Esophagus mucosa (tissue), 1 donor: ENCODE measurements at places on chromosomes 2 and 18.

GRCh38 chr2:45859682-45860081, 208.2 kb downstream of the PRKCE start:
- no peak for ATAC-seq

DNA sequence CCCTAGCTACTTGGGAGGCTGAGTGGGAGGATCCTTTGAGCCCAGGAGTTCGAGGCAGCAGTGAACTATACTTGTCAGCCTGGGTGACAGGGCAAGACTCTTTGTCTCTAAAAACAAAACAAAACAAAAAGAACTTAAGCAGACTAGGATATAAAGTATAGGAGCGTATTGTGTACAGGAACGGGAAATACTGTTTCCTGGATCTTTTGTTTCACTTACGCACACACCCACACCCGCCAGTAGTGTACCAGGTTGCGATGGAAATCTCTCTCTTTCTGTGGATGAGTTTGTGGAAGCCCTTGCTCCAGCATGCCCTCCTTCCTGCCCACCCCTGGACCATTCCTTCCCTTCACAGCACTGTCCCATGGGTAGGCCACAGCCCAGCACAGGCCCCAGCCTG, 136.3 kb downstream of the RPIA start:
- peak; percentile 39 for ATAC-seq

- no peak for ATAC-seq
These were observed 28.4 kb downstream of the FAM98A start for GRCh38 chr2:33570681-33571080.

- no peak for ATAC-seq
These were observed 333.0 kb upstream of the SLC14A2 start for GRCh38 chr18:45282101-45282812.

GRCh38 chr2:65026704-65027464, 29.3 kb upstream of the CEP68 start:
- no peak for ATAC-seq

- ATAC-seq: no peak
These were observed 196.6 kb upstream of the SALL3 start for GRCh38 chr18:78782951-78783563.

DNA sequence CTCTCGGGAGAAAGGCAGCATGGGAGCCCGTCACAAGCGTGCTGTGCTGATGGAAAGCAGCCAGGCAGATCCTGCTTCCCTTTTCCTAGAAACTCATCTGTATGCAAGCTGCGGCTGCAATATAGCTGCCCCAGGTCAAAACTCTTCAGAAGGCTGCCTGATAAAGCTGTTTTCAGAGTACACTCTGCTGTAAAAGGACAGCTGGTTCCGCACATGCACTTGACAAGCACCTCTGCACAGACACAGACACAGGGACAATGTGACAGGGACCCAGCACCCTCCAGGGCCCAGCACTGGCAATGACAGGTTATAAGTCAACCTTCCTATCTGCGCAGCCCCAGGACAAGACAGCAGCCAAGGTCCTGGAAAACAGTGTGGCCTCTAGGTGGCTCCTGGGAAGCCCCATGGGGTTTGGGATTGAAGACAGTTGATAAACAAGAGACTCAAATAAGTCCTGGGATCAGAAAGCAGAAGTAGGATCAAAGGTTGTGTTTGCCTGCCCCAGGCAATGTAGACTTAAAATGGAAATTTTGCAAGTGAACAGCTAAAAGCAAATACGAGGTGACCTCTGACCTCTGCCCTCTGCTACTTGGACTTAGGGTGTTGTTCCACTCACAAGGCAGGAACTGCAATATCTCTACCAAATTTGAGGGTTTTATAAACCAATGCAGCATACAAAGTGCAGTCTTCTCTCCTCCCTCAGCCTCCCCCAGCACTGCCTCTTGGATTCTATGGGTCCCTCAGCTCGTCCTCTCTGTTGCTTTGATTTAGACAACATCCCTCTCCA, 16.9 kb downstream of the SLC66A2 start:
- no peak for ATAC-seq

DNA sequence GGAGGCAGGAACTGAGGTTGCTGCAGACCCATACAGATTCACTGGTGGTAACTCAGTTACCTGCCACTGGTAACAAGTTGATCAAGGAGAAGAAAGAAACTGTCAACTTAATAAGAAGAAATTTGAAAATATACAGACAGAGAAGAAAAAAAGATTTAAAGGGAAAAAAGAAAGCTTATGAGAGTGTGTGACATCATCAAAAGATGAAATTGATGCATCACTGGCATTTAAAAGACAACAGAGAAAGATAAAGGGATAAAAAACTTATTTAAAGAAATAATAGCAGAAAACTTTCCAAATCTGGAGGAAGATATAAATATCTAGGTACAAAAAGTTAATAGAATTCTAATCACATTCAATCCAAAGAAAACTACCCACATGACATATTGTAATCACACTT, 1003.2 kb downstream of the TDRD15 start:
- ATAC-seq: no peak

GRCh38 chr18:48265328-48265727, 143.9 kb downstream of the ZBTB7C start:
- ATAC-seq: no peak

DNA sequence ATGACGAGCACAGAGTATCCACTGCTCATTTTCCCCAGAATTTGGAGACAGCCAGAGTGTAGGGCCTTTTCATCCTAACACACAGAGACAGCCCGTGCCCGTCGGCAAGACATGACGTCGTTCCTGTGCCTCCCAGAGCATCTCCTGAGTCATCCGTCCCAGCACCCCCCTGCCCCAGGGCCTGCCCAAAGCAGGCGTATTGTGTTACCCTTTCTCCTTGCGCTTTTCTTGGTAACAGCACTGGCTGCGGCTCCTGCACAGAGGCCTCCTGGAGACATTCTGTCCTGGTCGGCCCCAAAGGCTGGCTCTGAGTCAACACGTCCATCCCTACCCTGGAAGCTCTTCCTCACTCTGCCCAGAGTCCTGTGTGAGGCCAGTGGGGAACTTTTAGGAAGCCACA, 217.1 kb downstream of the KLHL29 start:
- ATAC-seq: peak; percentile 41

- no peak for ATAC-seq
These were observed 164.9 kb downstream of the GFPT1 start for GRCh38 chr2:69221960-69222751.

GRCh38 chr2:45690231-45690630, 38.8 kb downstream of the PRKCE start:
- ATAC-seq: no peak

GRCh38 chr18:69840001-69840400, 107.7 kb downstream of the CD226 start:
- ATAC-seq: no peak

DNA sequence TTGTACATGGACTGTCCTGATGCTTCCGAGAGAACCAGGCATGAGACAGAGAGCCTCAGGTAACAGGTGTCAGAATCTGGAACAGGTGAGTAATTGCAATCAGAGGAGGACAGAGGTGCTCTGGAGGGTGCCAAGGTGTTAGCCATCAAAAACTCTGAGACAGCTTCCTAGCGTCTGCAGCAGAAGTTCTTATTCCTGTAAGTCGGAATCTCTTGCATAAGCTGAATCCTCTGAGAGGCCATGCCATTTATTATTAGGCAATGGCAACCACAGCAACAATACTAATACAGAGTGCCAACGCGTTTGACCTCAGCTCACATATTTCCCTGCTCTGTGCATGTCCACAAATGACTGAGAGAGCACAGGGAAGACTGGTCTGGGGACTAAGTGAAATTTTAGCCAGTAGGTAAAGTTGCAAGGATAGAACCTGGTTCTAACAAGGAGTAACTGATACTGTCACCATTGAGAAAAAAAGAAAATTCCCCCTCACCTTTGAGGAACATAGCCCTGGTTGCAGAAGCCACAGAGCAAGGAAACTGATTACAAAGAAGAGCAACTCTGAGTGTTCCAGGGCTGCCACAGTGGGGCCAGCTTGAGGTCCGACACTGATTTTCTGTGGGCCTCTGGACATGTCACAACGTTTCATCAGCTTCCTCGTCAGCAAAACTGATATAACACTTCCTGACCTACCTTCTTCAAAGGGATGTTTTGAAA, 55.1 kb upstream of the ACSL3 start:
- ATAC-seq: peak; percentile 93

DNA sequence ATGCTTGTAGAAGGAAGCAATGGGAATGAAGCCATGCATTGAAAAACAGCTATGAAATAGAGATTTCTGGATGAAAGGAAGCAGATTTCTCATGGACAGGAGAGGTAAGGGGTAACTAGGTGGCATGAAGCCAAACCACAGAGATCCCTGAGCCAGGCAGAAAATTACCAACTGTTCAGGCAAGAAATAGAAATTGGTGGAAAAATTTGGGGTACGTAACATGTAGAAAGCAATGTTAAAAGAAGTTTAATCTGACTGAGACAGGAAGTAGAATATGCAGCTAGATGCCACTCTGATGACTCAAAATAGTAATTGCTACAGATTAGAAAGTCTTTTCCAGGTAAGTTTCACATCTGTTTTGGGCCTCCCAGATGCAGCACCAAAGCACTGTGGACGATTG, 928.5 kb upstream of the CELF4 start:
- ATAC-seq: no peak

GRCh38 chr2:106638580-106638979, 151.4 kb downstream of the CD8B2 start:
- no peak for ATAC-seq

DNA sequence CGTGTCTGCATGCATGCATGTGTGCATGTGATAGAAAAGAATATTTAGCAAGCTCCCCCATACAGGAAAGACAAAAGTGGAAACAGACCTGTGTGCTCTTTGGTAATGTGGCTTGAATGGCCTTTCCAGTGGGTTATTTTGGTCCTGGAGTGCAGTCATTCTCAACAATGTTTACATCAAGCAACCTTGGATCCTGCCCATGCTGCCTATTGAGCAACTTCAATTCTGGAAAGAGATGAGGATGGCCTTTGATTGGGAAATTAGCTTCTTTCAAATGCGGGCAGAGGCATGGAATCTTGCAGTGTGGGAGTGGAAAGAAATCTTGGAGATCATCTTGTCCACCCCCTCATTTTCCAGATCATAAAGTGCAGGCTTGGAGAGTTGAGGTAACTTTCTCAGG, 87.2 kb upstream of the SMAD2 start:
- ATAC-seq: no peak

DNA sequence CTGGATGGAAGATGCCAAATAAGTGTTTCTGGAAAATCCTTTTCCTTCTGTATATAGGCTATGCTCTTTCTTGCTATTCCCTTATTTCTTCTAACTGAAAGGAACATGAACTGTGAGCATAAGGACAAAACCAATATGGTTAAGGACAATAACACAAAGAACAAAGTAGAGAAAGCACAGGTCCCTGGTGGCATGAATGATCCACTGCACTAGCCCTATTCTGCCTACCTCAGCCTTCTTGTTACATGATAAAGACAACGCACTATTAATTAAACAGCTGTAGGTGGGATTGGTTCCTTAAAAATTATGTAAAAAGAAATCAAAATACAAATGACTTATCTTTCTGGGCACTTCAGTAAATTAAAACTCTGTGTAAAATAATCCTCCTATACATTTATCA, 1.9 kb upstream of the WDR75 start:
- no peak for ATAC-seq

GRCh38 chr2:158603986-158604385, 147.2 kb downstream of the PKP4 start:
- ATAC-seq: no peak

DNA sequence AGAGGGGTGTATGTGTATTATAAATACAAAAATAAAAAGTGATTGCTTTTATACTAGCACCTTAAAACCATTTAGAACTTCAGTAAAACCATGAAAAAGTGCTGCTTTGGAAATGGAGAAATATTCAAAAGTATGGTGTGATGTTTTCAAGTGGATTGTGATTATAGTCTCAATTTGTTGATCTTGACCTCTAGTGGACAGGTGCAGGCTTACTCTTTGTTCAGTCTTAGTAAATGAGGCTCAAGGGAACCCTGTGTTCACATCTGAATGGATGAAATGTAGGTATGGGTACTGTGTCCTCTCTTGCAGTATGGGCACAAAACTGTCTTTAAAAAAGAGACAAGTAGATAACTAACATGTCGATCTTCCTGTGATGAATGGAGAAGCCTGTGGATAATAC, 145.8 kb downstream of the MCFD2 start:
- no peak for ATAC-seq

GRCh38 chr2:181421464-181421863, 35.7 kb upstream of the ITGA4 start:
- no peak for ATAC-seq

DNA sequence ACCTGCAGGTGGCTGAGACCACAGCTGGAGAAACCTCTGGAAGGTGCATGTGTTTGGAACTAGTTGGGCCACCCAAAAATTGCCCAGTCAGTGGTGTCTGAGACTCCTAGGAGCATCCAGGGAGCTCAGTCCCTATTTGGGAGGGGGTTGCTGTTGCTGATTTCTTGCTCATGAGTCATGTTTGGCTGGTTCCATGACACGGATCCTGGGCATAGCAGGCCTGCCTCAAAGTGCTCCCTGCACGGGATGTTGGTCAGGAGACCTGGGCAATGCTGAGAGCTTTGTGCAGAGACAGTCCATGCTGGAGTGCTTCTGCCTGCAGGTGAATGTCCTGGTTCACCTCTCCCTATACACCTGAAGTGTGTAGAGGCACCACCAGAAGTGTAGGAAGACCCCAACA, 194.2 kb downstream of the GLI2 start:
- ATAC-seq: no peak

GRCh38 chr18:9068346-9068745, 34.2 kb upstream of the NDUFV2 start:
- ATAC-seq: peak; percentile 27

DNA sequence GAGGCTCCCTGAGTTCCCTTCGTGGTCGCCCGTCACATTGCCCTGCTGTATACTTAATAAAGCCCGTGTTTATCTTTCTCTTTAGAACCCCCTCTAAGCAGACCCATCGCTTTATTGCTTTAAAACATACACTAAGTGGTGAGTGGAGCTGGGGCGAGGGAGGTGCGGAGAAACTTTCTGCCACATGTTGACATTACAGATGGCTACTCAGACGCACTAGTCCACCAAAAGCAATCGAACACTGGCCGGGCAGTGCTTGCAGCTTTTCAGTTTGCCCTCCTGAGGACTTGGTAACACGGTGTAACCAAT, 859 bp upstream of the COLEC12 start:
- no peak for ATAC-seq
